ENCODE measurements at places on chromosomes 2 and 18. TPM values are rescaled to one million over a fixed set of nuclear protein-coding genes. Genes with fewer than 3 reads are reported as not detected.

- H3K27ac ChIP-seq, result no peak overlapping the region
- H3K27me3 ChIP-seq, result no peaks in the 10 kb centered on the region
- H3K4me3 ChIP-seq, result no peak overlapping the region
- H3K36me3 ChIP-seq, result no peaks in the 10 kb centered on the region
- no peak for DNase-seq
Observed at GRCh38 chr2:197847651-197848401, 43.4 kb downstream of the PLCL1 start.

SNORC gene
- 0.83 TPM for total RNA-seq

- H3K27me3 ChIP-seq, result no peaks in the 10 kb centered on the region
- no peaks in the 10 kb centered on the region for H3K36me3 ChIP-seq
- H3K4me1 ChIP-seq, result peaks cover 2% of the 10 kb centered on the region
- H3K4me3 ChIP-seq, result peak overlapping the region; percentile 80
- peak overlapping the region; percentile 89 for H3K27ac ChIP-seq
Observed at GRCh38 chr2:66439812-66440542, 5.1 kb downstream of the MEIS1 start.

UGT1A10 gene
- not detected for total RNA-seq

DNA sequence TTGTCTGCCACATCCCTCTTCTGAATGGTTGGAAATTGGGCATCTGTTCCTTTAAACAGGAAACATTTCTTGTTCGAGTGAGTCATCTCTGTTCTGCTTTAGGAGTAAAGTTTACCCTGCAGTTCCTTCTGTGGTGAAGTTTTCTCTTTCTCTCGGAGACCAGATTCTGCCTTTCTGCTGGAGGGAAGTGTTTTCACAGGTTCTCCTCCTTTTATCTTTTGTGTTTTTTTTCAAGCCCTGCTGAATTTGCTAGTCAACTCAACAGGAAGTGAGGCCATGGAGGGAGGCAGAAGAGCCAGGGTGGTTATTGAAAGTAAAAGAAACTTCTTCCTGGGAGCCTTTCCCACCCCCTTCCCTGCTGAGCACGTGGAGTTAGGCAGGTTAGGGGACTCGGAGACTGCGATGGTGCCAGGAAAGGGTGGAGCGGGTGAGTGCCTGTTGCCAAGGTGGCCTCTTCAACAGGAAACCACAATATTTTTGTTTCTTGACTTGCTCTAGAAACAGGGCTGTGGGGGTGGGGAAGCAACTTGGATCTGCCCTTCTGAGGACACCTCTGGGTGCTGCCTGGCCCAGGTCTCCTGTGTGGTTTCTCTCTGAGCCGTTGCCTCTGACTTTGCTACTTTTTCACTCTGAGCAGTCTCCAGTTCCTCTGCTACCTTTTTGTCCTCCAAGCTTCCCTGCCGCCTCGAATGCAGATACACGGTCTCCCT, 2.2 kb upstream of the CASP8 start:
- peak; percentile 53 for DNase-seq
- H3K27me3 ChIP-seq, result no peaks in the 10 kb centered on the region
- peak overlapping the region; percentile 37 for H3K27ac ChIP-seq
- peaks cover 9% of the 10 kb centered on the region for H3K4me1 ChIP-seq

- no peak for DNase-seq
- H3K27me3 ChIP-seq, result no peaks in the 10 kb centered on the region
Observed at GRCh38 chr2:129190494-129190893, 789.0 kb upstream of the RAB6C start.

RALB gene
- 26.1 TPM for total RNA-seq

DNA sequence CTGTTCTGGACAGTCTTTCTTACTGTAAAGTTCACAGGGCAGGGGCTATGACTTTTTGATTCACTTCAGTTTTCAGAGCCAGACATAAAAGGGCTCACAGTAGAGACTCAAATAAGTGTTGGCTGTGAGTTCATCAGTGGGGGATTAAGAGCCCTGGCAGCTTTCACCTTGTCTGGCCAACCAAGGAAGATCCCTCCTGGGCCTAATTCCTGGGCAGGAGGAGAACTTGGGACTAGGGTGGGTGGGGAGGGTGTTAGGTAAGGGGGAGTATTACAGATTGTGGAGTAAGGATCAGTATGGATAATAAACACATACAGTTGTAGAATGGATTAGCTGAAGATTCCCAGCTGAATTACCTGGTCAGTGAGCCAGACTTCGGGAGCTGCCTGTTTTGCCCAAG, 904 bp upstream of the SFXN5 start:
- H3K27ac ChIP-seq, result no peak overlapping the region
- H3K27me3 ChIP-seq, result no peaks in the 10 kb centered on the region
- peaks cover 3% of the 10 kb centered on the region for H3K4me1 ChIP-seq
- H3K4me3 ChIP-seq, result peak overlapping the region; percentile 70
- no peaks in the 10 kb centered on the region for H3K36me3 ChIP-seq
